Omental fat pad (tissue), 4 donors: ENCODE measurements at places on chromosomes 3 and 15. TPM values are rescaled to one million over a fixed set of nuclear protein-coding genes. Genes with fewer than 3 reads are reported as not detected.

Gene CYP1A2
- total RNA-seq, result not detected

GRCh38 chr3:12941495-12942023 lies 100.2 kb upstream of the RPL32 start:
- no peak for DNase-seq

Gene RTP3
- total RNA-seq, result not detected

GRCh38 chr3:33749546-33750210 lies 31.6 kb upstream of the CLASP2 start:
- no peak for DNase-seq

Gene ATP13A4
- total RNA-seq, result not detected

Gene KCNH8
- total RNA-seq, result not detected

GRCh38 chr3:98764472-98764884 lies 1.3 kb downstream of the ST3GAL6 start:
- DNase-seq, result no peak

DNA sequence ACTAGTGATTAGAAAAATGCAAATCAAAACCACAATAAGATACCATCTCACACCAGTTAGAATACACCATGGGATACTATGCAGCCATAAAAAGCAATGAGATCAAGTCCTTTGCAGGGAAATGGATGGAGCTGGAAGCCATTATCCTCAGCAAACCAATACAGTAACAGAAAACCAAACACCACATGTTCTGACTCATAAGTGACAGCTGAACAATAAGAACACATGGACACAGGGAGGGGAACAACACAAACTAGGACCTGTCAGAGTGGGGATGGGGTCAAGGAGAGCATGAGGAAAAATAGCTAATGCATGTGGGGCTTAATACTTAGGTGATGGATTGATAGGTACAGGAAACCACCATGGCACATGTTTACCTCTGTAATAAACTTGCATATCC lies 36.0 kb upstream of the CCNL1 start:
- DNase-seq, result no peak

Gene NUSAP1
- 11.8 TPM for total RNA-seq

Gene TICRR
- 0.36 TPM for total RNA-seq

Gene NCBP2
- 33.3 TPM for total RNA-seq

DNA sequence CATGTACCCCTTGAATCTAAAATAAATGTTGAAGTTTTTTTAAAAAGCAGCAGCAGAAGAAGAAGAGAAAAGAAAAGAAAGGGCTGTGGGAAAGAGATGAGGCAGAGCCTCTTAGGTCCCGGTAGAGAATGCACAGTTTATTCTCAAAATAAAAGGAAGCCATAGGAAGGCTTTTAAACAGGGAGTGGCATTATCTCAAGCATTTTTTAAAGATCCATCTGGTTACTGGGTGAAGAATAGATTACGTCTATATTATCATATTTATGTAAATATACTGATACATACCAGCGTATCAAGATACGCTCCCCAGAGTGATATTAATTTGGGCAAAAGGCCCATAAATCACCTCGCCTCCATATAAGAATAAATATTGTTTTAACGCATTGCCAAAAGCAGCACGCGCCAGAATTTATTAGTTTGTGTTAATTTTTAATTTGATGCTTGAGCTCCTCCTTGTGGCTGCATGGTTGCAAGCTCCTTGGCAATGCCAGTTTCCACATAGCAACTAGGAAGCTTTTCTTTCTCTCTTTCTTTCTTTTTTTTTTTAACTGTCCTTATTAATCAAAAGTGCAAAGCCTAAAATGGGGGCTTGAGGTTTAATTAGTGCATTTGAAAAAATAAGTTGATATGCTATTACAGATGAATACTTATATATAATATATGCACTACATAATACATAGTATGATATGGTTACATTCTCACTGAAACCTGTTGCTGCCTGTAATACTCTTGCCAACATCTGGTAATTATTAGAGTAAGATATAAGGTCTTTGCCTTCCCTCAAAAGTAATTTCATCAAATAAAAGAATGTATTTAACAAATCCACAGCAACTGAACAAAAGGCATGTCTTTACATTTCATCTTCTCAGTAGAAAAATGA lies 242.8 kb upstream of the UBE2E2 start:
- DNase-seq, result no peak

DNA sequence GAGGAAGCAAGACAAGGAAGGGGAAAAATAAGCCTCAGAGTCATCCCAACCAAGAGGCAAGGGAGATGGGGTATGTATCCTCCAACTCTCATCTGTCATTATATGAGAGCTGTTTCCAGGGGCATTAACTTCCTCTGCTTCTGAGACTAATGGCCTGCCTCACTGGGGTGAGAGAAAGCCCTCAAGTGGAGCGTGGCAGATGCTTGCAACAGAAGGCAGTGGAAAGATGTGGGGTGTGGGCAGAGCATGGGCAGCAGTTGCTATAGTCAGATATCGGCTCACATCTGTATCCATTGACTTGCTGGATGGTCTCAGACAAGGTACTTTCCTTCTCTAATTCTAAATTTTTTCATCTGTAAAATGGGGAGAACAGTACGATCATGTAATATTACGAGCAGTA lies 81.7 kb upstream of the PLCL2 start:
- no peak for DNase-seq

DNA sequence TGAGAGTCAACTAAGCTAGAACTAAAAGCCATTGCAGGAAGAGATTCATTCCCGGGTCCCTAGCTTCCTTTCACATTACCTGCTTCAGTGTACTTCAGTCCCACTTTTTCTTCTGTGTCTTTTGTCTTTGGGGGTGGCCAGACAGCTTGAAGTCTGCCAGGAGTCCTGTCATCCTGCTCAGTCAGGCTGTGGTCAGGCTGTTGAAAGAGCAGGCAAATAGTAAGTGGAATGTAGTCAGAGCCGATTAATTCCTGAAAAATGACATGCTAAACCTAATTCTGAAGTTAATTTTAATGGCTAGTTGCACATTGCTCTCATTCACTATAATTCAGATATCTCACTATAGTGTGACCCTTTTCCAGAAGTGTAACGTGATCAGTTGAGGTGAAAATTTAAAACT lies 129.6 kb downstream of the FMN1 start:
- DNase-seq, result no peak

DNA sequence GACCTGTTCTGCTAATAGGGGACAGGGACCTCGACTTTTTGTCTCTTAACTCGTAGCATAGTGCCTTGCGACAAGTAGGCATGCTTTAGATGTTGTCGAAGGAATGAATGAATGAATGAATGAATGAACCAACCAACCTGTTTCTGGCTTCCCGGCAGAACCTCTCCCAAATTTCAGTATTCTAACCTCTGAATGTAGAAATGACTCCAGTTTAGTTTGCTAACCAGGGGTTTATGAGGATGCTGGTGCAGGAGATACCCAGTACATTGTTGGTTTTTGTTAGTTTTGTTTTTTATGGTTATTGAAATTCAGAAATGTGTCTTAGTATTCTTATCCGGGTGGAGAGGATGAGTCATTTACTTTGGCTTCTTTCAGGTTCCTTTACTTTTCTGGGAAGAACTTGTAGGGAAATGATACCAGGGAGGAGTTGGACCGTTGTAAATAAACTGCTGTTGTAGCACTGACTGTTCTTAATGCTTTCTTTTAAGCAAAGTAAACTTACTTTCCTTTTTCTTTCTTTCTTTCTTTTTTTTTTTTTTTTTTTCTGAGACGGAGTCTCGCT lies 29.6 kb upstream of the EHHADH start:
- DNase-seq, result no peak

DNA sequence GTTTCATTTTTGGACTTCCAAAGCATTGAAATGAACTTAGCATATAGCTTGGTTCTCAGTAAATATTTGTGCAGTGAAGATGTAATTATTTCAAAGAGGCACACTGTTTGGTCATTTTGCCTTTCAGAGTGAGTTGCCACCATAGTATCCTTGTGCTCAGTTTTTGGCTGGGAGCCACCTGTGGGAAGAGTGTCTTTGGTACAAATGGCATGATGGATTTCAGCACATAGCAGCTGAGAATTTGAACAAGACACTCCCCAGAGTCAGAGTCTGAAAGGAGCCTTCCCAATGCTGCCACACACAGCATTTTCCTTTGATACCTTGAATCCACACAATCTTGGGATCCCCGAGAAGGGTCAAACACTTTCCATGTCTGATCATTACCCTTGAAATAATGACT lies 897.2 kb upstream of the ARPP21 start:
- no peak for DNase-seq

DNA sequence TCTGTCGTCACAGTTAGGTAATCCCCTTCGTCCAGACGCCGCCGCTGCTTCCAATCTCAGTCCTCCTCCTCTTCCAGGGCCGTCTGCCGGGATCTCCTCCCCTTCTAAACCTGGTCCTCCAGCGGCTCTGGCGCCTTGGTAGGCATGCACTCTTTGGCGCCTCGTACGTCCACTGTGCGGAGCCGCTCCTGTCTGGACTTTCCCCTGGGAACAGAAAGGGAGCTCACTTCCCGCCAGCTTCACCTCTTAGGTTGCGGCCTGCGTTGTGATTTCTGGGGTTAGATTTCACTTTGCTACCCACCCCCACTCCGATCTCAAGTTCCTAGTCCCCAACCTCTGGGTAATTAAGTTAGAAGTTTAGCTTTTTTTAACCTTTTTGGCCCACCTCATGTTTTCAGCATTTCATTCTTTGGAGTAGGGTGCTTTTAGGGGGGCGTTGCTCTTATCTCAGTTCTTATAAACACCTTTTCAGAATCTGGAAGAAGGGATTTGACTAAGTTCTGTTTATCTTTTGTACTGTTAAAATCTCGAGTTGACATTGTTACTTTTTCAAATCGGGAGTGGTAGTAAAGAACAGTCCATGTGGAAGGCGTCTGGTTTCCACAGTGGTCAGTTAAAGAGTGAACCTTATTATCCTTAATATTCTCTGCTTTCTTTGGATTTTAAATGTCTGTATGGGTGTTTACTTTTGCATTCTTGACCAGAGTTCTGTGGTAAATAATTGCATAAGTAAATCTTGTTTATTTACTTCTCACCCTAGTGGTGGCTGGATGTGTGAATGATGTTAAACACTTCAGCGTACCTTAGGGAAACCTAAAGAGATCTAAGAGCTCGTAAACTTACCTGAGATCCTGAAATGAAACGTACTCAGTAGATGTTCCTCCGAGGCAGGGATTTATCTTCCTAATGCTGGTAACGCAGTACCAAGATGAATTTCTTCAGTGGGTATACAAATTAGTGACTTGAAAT lies 611 bp downstream of the CTDSPL2 start:
- DNase-seq, result no peak

GRCh38 chr3:191020730-191021396 lies 158.4 kb upstream of the GMNC start:
- DNase-seq, result no peak

DNA sequence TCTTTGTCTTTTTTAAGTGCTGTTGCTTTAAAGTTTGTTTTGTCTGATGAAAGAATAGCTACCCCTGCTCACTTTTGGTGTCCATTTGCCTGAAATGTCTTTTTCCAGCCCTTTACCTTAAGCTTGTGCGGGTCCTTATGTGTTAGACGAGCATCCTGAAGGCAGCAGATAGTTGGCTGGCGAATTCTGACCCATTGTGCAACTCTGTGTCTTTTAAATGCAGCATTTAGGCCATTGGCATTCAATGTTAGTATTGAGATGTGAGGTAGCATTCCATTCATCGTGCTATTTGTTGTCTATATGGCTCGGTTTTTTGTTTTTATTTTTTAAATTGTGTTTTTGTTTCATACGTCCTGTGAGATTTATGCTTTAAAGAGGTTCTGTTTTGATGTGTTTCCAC lies 55.0 kb downstream of the ZDHHC19 start:
- DNase-seq, result no peak
